ENCODE measurements at places on chromosomes 11 and 22.

DNA sequence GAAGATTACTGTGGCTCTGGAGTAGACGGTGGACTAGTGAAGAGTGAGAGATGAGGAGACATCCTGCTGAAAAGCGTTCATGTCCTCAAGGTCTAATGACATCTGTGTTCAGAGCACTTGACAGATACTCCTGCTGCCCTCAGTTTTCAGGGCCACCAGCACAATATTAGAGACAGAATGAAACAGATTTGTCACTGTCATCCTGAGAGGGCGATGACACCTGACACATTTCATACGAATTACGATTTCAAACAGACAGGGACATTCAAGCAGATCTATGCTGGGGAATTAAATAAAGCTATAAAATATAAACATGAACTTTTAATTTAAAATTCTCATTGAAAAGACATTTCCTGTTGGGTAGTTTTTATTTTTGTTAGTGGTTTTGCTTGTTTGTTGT, 29.1 kb downstream of the SVIP start:
- ATAC-seq, result no peak

DNA sequence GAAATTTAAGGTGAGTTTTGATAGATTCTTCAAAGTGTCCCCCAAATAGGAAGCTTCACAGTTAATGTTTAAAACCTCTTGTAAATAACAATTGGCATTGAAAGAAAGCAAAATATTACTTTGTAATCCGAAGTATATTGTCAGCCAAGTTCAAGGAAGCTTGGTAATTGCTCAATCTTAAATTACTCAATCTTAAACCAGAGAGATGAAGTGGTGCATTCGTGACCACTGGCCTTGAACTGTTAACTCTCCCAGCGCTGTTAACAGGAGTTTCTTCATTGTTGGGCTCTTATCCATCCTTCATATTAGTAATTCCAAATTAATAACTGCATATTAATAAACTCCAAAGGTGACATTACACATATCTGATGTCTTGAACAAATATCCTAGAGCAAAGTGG, 20.6 kb upstream of the FDX1 start:
- no peak for ATAC-seq

DNA sequence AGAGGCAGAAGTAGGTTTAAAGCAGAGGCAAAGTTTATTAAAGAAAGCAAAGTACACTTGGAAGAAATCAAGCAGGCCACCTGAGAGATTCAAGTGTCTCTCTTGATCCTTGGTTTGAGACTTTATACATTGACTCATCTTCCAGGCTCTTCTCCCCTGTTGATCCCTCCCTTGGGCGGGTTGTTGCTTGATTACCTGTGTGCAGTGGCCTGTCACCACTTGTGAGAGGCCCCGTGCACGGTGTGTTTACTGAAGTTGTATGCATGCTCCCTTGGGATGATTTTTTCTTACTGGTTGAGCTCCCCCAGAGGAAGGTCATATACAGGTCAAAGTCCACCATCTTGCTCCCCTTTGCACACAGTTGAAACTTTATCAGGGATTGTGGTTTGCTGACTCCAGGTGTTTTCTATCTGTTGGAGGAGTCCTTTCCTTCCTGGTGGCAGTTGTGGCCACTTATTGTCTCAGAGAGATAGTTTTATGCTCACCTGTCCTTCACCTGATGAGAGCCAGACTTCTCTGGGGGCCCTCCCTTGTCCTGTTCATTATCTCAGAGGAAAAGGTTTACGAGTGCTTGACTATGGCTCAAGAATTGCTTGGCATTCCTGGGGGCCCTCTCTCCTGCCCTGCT, 16.3 kb upstream of the RBMXL2 start:
- no peak for ATAC-seq

DNA sequence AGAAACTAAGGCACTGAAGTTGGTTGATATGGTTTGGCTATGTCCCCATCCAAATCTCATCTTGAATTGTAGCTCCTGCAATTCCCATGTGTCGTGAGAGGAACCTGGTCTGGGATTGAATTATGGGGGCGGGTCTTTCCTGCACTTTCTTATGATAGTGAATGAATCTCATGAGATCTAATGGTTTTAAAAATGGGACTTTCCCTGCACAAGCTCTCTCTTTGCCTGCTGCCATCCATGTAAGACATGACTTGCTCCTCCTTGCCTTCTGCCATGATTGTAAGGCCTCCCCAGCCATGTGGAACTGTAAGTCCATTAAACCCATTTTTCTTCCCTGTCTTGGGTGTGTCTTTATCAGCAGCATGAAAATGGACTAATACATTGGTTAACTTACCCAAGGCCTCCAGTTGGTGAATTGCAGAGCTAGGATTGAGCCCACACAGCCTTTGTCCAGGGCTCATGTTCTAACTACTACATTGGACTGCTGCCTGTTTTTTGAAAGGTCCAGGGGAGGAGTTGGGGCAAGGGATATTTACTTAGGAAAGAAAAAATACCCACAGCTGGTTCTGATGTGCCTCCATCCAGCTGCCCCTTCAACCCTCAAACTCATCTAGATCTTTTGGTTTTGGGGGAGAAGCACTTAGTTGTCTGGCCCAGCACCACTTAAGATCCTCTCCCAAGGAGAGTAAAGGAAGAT, 107.8 kb upstream of the NAV2 start:
- ATAC-seq, result no peak

DNA sequence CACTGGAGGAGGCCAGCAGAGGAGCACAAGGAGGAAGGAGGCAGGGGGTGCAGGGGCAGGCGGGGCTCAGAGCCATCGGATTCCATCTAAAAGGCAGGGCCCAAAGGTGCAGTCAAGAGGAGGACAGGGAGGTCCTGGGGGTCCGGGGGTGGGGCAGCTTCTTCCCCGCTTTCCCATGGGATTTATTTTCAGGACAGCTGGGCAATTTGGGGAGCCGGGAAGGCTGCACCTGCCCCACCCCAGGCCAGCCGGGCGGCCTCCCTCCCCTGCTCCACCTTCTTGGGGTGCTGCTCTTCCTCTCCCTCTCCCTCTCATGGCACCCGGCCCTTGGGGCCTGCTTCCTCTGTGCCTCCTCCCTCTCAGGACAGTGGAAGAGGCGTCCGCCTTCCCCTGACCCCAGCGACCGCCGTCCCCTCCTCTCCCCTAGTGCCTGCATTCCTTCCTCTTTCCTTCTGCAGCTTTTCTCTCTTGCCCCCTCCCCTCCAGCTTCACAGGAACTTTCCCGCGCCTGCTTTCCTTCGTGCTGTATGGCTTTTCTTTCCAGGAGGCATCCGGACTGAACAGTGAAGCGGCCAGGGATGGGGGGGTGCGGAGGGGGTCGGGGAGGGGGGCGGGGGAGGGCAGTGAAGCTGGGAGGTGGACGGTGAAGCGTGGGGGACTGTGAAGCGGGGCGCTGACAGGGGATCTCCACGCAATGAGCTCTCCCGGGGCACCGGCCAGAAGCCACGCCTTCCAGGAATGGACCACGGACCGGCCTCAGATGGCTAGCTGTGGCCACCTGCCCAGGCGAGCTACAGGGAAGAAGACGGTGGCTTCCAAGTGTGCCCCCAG, 26.9 kb downstream of the APOBEC3H start:
- peak; percentile 47 for ATAC-seq

DNA sequence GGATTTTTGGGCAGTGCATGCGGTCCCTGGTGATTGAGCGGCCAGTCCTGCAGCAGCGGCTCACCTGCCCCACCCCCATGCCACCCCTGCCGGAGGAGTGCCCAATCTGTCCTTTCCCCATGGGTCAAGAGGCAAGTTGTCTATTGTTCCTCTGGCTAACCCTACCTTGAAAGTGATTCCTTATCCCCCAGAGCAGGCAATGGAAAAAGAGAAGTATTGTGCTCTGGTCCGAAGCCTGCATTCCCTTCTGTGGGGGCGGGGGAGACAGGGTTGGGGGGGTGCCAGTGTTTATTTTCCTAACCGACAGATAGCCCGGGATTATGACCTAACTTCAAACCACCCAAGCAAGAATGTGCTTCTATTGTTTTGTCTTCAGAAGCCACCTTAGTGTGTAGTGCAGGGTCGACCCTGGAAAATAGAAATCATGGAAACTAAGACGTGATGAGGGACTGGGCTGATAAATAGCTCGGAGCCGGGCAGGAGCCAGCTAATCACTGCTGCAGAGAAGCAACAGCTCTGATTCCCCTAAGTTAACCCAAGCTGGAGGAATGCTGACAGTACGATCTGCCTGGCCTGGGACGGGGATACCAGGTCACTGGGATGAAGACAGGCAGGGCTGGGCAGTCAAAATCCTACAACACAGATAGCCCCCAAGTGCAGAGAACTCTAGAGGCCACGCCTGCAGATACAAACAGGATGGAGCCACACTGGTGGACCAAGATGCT, 38.7 kb upstream of the ATXN10 start:
- ATAC-seq, result peak; percentile 30

DNA sequence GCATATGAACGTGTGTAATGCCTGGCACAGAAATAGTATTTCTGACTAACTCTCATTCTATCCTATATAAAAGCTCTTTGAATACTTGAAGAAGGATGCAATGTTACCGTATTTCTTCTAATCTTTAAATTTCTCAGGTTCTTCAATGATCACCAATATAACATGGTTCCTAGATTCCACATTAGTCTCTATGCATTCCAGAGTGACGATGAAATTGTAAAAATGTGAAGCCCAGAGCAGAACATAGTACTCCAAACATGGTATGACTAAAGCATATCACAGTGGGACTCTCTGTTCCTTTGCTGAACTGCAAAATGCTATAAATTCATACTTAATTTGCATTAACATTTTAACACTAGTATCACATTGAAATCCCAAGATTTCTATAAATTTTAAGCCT, 877.6 kb upstream of the CHORDC1 start:
- no peak for ATAC-seq

DNA sequence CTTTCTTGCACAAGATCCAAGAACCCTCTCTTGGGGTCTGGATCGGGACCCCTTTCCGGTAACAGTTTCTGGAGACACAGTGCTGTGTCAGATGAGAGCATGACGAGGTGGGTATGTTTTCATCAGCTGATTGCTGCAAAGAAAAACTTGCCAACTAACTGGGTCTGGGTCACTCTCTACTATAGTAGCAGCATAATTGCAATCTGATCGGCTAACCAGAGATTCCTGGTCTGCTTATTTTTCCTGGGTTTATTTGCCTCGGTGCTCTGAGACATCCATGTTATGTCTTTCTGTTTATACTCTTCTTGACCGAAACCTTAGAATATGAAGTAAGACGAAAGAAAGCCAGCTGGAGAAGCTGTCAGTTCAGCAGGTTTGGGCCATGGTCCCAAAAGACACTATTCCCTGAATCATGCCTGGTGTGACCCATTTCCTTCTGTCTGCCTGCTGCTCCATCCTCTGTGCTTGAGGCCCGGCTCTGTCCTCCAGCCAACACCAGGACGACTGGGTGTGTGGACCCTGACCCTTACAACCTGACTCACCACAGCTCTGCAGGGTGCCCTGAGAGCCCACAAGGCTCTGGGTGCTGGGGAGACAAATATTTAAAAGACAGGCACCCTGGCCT, 24.1 kb upstream of the CLMP start:
- ATAC-seq, result no peak

GRCh38 chr22:43293259-43293654, 49.9 kb downstream of the SCUBE1 start:
- ATAC-seq, result no peak

GRCh38 chr11:112613051-112613972, 347.9 kb upstream of the NCAM1 start:
- ATAC-seq, result peak; percentile 82

DNA sequence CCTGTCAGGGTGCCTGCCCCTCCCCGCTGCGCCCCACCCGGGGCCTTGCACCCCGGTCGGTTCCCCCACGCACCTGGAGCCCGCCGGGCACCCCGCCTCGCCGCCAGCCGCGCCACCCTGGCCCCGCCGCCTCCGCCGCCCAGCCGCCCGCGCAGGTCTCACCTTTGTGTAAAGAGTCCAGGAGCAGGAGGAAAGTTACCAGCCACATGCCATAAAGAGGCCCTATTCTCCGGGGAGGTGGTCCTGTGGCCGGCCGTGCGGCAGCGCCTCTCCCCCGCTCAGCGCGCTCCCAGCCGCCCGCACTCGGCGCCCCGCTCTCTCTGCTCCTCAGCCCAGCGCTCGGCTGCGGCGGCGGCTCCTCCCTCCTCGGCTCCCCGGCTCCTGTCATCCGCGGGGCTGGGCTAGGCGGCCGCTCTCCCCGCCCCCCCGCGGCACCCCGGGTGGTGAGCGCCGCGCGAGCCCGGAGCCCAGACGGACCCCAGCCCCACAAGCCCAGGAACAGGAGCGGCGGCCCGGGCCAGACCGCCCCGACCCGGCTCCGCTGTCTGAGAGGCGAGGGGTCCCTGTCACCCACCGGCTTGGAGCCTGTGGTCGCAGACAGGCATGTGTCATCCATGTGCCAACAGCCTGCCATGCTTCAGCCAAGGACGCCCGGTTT, at the start of gene DSCAML1:
DSCAML1 (minus strand) TSS at position 345 of the 658 bp plus-strand sequence; CDS start at position 208, 137 bp downstream.
- ATAC-seq, result peak; percentile 82

DNA sequence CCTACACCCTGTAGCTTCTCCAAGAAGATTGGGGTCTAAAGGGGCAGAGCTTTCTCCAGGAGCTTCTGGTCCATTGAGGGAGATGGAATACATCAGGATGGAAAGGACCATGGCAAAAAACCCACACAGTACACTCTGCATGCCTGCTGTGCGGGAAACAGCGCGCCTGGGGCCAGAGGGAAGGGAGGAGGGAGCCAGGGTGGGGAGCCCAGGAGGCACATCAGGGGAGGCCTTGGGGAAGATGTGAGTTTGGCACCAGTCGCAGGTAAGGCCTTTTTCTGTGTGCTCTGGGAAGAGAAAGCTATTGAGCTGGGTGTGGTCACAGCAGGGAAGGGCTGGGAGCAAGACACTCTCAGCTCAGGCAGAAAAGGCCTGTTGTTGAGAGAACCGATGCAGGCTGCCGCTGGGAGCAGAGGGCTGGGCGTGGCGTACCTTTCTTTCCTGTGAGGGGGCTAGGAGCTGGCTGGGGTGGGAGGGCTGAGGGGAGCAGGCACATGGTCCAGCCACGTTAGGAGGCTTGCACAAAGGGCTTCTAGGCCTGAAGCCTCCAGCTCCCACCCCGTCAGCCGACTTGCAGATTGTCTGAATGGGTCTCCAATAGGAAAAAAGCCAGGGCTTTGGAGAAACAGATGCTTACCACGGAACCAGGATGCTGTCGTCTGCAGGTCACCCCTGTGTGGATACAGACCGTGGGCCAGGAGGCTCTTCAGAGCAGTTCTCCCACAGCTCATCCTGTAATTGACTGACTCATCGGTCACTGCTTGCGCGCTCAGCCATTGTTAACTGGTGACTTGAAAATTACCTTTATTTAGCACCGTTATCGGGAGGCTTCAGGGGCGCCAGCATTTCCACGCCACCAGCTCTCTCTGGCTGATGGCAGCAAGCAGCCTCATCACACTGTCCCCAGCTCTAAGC, 237.3 kb downstream of the ST3GAL4 start:
- peak; percentile 56 for ATAC-seq

DNA sequence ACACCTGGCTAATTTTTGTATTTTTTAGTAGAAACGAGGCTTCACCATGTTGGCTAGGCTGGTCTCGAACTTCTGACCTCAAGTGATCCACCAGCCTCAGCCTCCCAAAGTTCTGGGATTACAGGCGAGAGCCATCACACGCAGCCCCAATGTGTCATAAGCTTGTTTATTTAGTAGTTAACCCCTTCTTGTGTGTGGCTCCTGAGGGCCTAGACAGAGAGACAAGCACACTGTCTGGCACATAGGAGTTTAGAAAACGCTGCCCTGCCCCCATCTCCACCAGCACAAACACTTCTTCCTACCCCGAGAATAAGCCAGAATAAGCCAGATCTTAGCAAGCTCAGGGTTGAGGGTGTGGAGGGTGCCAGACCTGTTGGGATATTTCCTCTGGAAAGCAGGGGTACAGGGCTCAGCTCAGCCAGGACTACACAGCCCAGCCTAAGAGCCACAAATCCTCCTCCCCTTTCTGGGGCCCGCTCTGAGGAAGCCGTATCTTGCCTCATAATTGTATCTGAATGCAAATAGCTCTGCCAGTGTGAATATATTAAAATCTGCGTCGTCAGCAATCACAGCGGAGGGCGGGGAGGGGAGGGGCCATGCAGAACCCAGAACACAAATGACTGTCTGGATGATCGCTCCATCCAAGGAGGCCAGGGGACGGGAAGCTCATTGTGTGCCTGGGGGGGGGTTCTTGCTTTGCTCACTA, 247.3 kb downstream of the MN1 start:
- peak; percentile 95 for ATAC-seq
